ENCODE measurements at places on chromosomes 1 and 21.

DNA sequence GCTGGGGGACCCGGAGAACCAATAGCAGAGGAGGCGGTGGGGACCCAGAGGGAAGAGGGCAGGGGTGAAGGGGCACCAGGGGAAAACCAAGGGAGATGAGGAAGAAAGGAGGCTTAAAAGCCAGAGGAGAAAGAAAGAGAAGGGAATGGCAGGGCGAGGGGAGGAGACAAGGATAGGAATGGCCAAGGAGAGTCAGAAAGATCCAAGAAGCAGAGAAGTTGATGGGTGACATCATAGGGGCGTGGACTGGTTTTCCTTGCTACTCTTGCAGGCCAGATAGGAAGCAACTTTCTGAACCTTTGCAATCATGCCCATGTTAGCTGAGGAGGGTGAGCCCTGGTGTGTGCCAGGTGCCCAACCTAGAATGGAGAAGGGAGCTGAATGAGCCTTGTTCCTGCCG is 5.4 kb downstream of the NPR1 start:
- DNase-seq = peak; percentile 3

DNA sequence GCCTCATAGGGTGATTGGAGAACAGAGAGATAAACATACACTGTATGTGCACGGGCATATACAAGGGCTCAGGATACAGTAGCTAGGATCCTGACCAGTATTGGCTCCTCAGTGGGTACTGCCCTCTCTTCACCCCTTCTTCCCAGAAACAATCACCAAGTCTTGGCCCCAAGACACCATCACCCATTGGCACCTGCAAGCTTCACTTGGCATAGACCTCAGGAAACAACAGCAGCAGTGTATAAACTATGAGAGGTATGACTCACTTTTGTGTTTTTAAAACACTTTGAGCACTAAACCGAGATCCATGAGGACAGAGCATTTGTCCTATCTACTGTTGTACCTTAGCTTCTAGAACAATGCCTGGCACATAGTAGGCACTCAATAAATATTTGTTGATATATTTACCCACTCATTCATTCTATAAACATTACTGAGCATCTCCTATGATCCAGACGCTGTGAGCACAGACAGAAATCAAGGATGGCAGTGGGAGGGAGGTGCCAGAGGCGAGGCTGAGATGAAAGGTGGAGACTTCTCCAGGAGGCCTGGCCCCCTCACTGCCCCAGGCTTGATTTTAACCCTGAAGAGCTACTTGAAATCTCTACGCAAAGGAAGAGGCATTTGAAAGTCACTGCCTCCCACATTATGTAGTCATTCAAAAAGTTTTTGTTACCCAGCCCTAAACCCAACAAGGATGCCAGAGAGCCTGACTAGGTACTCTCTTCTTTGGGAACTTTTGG is 95.2 kb downstream of the CAMK2N1 start:
- DNase-seq = no peak

GRCh38 chr1:78607334-78607927 is 12.8 kb upstream of the IFI44L start:
- DNase-seq = no peak

- DNase-seq = peak; percentile 30
Observed at GRCh38 chr21:27564684-27565301, 597.9 kb upstream of the ADAMTS5 start.

DNA sequence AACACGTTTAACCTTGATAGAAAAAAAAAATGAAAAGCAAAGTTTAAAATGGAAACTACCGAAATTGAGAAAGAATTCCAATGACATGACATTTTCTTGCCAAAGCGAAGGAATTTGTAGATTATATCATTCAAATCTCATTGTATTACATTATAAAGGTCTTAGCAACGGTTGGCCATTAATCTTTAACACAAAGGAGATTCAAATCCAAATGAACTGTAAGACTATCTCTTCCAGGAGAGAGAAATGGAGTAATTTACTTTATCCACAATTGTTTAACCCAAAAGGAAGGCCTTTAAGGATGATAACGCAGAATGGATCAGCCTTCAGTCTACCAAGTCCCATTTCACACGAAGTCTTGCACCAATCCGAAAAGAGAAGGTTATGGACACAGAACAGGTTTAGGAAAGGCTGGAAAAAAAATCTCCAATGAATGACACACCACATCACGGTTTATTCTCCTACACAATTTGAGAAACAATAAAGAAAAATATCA is 1.5 kb downstream of the ENAH start:
- DNase-seq = no peak

- no peak for DNase-seq
Observed at GRCh38 chr1:19311503-19311930, 427 bp downstream of the AKR7A2 start.

GRCh38 chr1:39899611-39900538 is 1.8 kb downstream of the MYCL start:
- no peak for DNase-seq

GRCh38 chr1:226829105-226829504 is 41.3 kb upstream of the PSEN2 start:
- DNase-seq = no peak

- DNase-seq = peak; percentile 96
Observed at GRCh38 chr1:184296466-184297243, 90.2 kb upstream of the C1orf21 start.

DNA sequence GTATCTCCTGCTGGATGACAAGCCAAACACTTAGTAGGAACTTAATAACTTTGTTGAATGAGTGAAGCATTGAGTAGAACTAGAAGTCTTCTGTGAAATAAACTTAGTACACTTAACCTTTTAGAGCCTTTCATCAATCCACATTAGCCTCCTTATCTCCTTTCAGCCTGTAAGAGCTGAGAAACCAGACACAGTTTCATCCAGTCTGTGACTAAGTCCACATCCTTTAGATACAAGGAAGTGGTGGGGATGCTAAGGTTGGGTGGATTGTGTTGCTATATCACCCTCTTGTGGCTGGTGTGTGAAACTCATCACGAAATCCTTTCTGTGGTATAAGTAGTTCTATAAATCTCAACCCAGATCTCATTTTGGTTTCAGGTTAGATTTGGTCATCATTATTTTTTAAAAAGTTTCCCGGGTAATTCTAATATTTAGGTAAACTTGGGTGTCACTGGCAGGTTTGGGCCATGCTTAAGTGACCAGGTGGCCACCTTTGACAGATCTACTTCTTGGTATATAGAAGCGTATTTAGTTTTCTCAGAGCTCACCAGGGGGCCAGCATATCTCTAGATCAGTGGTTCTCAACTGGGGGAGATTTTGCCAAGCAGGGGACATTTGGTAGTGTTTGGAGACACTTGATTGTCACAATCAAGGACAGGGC is 27.8 kb upstream of the CD84 start:
- no peak for DNase-seq

GRCh38 chr1:3262681-3263286 is 191.7 kb upstream of the ARHGEF16 start:
- DNase-seq = no peak

DNA sequence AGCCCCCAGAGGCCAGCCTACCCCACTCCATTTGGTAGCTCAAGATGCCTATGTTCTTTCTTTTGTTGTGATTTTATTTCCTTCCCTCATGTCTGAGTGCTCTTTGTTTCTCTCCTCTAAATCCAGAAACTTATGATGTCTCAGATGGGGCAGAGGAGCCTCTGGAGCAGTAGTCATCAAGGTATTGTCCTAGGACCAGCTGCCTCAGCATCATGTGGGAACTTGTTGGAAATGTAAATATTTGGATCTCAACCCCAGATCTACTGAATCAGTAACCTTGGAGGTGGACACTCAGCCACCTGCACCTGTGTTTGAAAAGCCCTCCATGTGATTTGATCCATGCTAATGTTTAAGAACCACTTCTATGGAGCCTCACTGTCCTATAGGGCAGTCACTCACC is 593.1 kb upstream of the PLXNA2 start:
- DNase-seq = no peak

- no peak for DNase-seq
Observed at GRCh38 chr1:176244851-176245250, 37.8 kb upstream of the COP1 start.

DNA sequence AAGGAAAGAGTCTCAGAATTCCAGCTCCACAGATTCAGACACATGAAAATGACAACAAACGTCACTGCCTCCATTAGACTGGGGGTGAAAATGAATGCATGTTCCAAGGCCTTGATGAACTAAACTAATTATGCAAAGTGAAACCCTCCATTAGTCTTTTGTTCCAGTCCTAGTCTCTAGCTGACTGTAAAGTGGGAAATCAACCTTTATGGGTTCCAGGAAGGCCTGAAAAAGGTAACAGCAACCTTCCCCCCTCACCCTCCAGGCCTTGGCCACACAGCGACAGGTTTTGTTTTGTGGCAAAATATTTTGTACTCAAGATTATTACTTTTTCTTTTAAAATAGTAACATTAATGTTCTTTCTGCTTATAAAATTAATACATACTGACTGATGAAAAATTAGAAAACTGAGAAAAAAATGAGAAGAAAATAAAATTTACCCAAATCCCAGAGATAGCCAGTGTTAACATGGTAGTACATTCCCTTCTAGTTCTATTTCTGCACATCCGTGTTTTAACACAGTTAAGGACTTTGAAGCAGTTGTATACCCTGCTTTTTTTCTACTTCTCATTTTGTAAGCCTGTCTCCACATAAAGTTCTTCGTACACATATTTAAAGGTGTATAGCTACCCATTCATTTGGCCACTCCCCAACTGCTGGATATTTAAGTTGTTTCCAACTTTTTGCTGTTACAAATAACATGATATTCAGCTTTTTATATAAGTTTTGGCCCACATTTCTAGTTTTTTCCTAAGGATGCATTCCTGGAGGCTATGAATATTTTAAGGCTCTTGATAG is 60.9 kb downstream of the CD2 start:
- DNase-seq = no peak

DNA sequence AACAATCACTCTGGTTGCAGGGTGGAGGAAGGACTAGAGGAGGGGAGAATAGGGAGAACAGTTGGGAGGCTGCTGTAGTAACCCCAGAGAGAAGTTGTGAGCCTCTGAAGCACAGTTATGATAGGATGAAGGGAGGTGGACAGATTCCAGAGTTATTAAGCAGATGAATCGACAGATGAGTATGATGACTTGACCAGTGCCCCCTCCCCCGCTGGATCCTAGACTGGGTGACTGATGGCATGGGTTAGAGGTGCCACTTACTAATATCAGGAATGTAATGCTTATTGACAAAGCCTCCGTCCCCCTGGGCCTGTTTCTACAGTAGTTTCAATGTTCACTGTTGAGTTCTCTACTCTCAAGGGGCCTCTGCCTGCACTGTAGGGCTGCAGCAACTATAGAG is 14.0 kb upstream of the TIPRL start:
- DNase-seq = no peak

GRCh38 chr1:177998696-177999631 is 29.1 kb upstream of the SEC16B start:
- DNase-seq = no peak

- DNase-seq = no peak
Observed at GRCh38 chr21:24941316-24942185, 665.7 kb downstream of the MRPL39 start.

- no peak for DNase-seq
Observed at GRCh38 chr1:220487297-220487820, 40.6 kb upstream of the MARK1 start.

DNA sequence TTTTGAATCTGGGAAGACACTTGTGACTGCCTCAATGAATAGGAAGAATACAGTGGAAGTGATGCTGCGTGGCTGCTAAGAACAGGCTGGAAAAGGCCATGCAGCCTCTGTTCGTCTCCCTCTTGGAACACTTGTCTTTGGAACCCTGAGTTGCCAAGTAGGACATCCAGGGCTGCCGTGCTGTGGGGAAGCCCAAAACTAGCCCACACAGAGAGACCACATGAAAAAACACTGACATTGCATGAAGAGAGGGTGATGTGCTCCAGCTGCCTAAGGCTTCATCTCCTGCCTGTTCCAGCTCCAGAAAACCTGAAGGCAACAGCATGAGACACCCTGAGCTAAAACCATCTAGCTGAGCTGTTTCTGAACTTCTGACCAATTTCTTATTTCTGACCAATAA is 61.1 kb upstream of the GNG4 start:
- no peak for DNase-seq

DNA sequence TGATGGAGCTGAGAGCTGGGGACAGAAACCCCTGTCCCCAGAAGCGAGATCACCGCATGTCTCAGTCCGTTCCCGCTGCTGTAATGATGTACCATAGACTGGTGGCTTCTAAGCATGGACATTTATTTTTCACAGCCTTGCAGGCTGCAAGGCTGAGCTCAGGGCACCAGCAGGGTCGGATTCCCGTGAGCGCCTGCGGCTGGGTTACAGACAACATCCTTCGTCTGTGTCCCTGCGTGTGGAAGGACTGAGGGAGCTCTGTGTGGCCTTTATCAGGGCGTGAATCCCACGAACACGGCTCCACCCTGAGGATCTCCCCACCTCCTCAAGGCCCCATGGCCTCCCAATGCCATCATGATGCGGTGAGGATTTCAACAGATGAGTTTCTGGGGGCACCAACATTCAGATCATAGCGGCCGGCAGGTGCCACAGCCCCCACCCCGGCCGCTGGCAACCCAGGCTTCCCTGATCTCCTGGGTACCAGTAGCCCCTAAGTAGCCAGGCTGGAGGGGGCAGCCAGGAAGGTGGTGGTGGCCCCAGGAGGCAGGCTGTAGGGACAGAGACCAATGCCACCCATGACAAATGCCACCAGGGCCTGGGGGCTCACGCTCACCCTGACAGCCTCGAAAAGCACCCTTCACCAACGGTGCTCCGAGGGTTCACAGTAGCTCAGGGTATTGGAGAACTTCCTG is 104.4 kb downstream of the CRYAA start:
- peak; percentile 49 for DNase-seq

- DNase-seq = peak; percentile 73
Observed at GRCh38 chr1:27602462-27603308, 1.3 kb downstream of the AHDC1 start.

DNA sequence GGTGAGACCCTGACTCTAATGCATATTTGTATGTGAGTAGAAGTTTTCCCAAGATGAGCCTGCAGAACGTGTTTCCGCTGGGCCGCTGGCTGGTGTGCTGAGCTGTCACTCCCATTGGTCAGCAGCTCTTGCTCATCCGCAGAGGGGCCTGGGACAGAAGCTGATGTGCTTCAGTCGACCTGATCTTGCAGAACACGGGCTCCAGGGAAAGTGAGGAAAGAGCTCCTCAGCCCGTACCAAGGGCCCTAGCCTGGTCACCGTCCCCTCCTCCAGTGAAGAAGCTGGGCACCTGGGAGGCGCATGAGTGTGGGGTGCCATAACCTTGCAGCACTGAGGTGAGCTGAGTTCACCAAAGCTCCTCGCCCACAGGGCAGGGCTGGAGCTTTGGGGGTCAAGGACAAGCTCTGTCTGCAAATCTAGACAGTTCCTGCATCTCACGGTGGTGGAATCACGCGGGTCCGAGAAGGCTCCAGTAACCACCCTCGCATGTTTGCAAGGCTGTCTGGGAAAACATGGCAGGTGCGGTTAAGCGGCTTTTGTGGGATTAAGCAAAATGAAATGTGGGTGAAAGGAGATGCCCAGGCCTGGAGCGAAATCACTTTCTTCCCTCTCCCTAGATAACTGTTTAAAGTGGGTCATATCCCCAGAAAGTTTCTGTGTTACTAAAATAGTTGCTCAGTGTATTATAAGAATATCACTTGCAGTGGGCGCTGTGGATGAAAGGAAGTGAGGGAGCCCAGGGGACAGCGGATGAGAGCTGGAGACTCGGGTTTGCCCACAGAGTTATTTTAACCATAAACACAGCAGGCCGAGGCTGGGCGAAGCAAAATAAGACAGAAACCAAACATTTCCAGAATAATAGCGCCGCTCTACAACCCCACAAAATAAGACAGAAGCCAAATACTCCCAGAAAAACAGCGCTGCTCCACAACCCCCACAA is 33.1 kb upstream of the LRRC3 start:
- DNase-seq = no peak
